ENCODE measurements at places on chromosomes 7 and 10.

DNA sequence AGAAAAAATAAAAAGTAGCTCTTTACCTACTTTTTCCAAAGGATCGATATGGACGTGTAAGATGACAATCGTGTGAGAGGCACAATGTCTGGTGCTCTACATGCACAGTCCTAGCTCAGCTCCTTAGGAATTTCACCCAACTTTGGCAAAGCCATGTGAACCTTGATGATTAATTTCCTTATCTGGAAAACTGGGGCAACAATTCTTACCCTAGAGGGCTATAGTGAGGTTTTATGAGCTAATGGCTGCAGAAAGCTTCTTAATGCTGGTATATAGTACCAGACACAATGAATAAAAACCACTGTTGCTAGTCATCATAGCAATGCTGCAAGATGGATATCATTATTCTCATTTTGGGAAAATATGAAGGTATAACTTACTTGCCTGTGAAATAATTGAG, 202.7 kb downstream of the PARD3 start:
- ATAC-seq = no peak

GRCh38 chr7:74061840-74062539, 21.6 kb upstream of the LIMK1 start:
- ATAC-seq = peak; percentile 96

DNA sequence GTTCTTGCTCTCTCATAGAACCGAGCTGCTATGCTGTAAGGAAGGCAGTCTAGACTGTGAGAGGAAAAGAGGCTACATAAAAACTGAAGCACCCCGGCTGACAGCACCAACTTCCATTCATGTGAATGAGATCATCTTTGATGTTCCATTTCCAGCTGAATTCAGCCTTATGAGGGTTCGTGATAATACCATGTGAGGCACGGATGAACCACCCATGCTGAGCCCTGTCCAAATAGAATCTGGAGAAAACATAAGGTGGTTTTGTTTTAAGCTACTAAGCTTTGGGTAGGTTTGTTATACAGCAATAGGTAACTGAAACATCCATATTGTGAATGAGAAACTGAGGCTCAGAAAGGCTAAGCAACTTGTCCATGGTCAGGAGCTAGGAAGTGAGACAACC, 6.9 kb upstream of the VAX1 start:
- ATAC-seq = no peak

- ATAC-seq = no peak
These were observed 735.4 kb upstream of the LRRTM3 start for GRCh38 chr10:66190413-66190812.

DNA sequence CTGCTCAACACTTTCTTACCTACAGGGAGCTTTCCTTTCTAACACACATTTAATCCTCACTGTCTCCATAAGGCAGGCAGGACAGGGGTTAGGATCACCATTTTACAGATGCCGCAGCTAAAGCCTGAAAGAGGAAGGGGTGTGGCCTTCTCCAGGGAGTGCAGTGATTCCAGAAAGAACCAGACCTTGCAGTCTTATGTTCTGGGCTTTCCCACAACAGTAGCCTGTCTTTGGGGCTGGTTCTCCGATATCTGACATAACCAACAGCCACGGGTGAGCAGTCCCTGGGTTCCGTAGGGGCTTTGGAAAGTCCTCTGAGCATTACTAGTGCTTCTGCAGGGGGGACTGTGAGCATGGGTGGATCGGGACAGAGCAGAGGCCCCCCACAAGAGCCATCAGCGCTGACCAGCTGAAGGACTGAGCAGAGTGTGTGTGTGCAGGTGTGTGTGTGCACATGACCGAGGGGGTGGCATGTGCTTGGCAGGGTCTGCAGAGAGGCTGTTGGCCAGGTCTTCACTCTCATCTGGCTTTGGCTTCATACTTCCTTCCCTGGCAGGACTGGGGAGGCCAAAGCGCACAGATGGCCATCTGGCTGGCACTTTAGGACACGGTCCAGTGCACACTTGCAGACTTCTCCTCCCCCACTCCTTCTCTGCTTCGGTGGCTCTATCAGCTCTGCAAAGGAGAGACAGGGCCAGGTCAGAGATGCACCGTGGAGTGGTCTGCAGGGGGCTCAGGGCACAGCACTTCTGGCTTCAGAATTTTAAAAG, 400.3 kb downstream of the RPS24 start:
- ATAC-seq = no peak

GRCh38 chr10:103276896-103277712, at the start of gene INA:
TSS of gene INA (plus strand) at chr10:103277138. CDS start at chr10:103277212, 74 bp downstream.
- no peak for ATAC-seq

DNA sequence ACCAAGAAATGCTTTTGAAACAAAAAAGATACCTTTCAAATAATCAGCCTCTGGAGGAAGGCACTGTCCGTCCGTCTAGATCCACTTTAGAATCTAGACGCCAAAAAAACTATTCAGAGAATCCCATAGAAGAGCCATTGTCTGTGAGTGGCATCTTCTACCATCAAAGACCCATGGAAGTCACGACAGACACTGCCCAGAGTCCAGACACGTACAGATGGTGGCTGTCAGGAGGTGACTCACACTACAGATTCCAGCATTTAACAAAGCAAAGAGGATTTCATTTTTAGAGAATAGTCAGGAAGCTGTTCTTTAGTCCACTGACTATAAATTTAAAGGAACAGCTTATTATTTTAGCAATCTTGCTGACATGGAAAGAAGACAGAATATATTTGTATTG, 11.7 kb downstream of the C1QL3 start:
- no peak for ATAC-seq

- ATAC-seq = no peak
These were observed 144.9 kb upstream of the FOXP2 start for GRCh38 chr7:114269714-114270113.

DNA sequence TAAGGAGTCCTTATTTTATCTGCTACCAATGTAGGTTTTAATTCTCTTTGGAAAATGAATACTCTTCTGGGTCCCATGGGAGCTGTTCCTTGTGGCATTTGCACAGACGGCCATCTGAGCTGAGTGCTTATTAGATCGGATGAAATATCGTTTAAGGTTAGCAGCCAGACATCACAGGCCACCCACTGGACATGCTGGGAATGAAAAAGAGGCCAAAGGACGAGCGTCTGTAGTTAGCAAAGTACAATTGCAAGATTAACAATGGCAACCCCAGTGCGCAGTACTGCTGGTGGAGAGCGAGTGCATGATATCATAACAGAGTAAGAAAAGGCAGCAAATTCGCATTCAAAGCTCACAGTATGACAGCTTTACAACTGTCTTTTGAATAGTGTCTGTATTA, 28.3 kb upstream of the CREB5 start:
- ATAC-seq = no peak

- no peak for ATAC-seq
These were observed 65.3 kb upstream of the NPTX2 start for GRCh38 chr7:98551611-98552273.

DNA sequence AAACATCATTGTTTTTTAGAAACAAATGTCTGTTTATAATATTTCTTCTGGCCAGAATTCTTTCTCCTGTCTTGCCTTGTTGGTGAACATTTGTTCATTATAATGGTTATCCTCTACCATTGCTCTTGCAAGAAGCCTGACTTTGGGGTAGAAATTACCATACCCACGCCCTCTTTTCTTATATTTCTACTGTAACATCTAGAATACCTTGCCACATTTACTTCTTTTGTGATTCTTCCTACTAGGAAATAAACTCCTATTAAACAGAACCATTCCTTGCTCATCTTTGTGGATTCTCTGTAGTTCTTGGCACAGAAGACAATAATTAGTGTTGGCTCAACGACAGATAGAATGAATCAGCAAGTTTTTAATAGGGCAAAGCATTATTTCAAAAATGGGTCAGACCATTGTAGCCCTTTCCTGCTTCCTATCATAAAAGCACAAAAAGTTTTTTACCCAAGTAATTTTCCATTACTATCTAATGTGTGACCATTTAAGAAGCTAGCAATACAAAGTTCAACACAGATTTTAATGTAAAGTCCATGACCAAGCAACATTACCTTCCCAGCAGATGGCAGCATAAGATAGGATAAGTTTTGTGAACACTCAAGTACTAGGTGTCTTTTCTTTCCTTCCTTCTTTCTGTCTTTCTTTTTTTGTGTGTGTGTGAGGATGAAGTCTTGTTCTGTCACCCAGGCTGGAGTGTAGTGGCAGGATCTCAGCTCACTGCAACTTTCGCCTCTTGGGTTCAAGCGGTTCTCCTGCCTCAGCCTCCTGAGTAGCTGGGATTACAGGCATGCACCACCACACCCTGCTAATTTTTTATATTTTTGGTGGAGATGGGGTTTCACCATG, 270.4 kb downstream of the HGF start:
- ATAC-seq = no peak

DNA sequence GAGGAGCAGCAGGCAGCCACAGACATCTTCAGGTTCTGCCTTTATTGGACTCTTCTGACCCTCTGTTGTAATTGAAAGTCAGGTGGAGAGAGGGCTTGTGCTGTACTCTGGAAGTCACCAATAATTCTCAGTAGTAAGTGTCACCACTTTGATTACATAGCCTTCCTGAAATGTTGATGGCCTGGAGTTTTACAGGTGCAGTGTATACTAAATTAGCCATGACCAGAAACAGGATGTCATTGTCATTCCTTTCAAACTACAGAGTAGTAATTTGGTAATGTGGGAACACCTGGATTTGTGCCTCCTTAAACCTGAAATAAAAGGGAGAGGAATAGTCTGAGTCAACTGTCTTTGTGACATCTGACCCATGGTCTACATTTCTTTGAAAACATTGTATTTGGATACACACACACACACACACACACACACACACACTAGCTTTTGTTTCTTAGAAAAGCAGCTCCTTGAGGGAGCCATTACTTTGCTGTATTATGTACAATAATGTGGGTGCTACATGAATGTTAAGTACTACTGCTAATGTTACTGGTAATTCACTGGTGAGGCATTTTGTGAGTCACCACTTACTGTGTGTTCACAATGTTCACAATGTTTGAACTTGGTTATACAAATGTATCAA, 19.6 kb downstream of the ARL4A start:
- no peak for ATAC-seq

DNA sequence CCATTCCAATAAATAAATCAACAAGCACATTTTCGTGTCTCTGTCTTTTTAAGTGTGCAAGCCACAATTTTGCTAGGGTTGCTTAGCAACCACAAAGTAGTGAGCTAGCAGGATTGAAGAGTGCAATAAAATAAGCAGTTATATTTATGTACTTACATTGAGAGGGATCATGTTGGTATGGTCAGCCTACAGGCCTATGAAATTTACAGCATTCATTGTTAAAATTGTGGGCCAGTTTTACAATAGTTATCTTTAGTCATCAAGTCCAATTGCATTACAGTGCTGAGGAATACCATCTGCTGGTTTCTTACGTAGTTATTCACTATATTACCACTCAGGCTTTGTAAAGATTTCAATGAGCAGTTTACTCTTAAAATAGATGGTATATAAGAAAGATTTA, 192.5 kb upstream of the POT1 start:
- no peak for ATAC-seq

DNA sequence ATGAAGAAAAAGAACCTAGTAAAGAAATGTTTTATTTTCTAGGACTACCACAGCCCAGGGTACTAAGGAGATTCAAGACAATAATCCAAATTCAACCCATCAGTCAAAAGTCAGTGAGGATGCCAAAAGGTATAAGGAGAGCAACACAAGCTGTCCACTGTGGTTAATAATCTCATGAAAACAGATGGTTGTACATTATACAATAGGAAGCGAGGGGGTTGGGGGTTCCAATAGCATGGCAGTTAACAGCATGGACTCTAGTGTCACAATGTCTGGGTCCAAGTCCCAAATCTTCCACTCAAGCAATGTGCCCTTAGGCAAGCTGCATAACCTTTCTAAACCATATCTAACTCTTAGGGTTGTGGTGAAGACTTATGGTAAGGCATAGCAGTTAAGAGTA, 35.1 kb downstream of the BRAF start:
- no peak for ATAC-seq

DNA sequence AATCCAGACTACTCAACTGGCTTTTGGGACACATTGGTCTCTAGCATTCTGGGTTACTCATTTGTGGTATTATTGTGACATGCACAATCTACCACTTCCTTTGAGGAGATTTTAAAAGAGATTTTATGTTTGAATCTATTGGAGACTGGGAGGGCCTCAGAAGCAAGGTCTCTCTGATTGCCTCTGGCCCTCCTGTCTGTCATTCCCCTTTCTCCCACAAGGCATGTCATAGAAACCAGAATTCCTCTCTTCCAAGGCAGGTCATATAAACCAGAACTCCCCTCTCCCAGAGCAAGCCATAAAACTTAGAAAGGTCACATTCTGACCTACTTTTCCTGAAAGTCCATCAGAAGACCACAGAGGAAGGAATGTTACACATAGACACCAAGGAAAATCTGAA, 777.7 kb downstream of the PHTF2 start:
- ATAC-seq = no peak

GRCh38 chr7:92421676-92422435, 25.4 kb upstream of the GATAD1 start:
- no peak for ATAC-seq

- ATAC-seq = no peak
These were observed 261.9 kb downstream of the ARL4A start for GRCh38 chr7:12949060-12949931.

DNA sequence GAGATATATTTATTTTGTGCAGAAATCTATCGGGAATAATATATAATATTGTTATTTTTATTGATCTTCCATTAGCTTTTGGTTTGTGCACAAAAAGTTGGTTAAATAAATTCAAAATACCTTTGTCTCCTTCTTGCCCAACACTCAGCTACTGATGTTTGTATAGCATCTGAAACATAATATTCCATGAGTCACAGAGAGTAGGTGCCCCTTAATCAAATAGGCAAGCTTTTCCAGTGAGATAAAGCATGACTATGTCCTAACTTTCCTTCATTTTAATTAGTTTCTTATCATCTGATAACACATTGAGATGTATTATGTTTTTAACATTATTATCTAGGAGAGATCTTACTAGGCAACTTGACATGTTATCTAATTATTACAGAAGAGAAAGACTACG, 432.2 kb downstream of the KIF20B start:
- no peak for ATAC-seq

GRCh38 chr10:47145290-47145934, 154.6 kb upstream of the GDF10 start:
- ATAC-seq = no peak

- no peak for ATAC-seq
These were observed 63.5 kb downstream of the ADAM12 start for GRCh38 chr10:126324826-126325225.

- ATAC-seq = no peak
These were observed 12.9 kb upstream of the ENTPD1 start for GRCh38 chr10:95742962-95743535.

DNA sequence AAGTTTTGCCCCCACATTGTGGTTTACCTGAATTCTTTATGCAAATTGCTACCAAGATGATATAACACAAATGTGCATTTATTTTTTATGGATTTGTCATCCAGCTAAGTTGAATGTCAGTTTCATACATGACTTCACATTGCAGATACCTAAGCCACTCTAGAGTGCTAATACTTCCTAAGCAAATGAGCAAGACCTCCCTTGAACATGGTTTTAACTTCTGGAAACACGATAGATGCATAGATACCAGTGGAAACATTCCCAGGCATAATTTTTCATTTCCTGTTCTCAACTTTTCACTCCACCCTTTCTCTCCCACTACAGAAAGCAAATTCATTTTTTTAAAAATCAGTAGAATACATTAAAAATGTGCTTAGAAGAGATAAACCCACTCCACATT, 20.3 kb downstream of the GOT1 start:
- ATAC-seq = no peak

All from activated CD4-positive, CD25-positive, alpha-beta regulatory T cell treated with anti-CD3 and anti-CD28 coated beads, Interleukin-2, amount 50 U/mL, for 24 hours (primary cell).